ENCODE measurements at places on chromosomes 1 and 21. TPM values are rescaled to one million over a fixed set of nuclear protein-coding genes. Genes with fewer than 3 reads are reported as not detected.

- no peak for DNase-seq
These were observed 250.8 kb upstream of the KIAA0040 start for GRCh38 chr1:175443332-175443731.

- DNase-seq = no peak
These were observed 156.2 kb downstream of the AKT3 start for GRCh38 chr1:243693800-243694199.

GRCh38 chr1:65359888-65360287 is 50.5 kb downstream of the DNAJC6 start:
- no peak for DNase-seq

GRCh38 chr1:157678721-157679120 is 21.8 kb downstream of the FCRL3 start:
- DNase-seq = no peak

DNA sequence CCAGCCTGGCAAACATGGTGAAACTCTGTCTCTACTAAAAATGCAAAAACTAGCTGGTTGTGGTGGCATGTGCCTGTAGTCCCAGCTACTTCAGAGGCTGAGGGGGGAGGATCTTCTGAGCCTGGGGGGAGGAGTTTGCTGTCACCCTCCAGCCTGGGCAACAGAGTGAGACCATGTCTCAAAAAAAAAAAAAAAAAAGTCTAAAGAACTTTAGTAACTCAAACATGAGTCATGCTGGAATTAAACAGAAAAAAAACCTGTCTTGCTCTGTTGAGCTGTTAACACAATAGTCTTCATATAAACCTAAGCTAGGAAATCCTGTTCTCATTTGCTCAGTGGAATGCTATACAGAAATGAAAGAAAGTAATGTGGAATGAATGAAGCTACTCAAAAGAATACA is 16.7 kb upstream of the DISP1 start:
- DNase-seq = peak; percentile 61

The FAM110D gene
- total RNA-seq = 11.6 TPM

DNA sequence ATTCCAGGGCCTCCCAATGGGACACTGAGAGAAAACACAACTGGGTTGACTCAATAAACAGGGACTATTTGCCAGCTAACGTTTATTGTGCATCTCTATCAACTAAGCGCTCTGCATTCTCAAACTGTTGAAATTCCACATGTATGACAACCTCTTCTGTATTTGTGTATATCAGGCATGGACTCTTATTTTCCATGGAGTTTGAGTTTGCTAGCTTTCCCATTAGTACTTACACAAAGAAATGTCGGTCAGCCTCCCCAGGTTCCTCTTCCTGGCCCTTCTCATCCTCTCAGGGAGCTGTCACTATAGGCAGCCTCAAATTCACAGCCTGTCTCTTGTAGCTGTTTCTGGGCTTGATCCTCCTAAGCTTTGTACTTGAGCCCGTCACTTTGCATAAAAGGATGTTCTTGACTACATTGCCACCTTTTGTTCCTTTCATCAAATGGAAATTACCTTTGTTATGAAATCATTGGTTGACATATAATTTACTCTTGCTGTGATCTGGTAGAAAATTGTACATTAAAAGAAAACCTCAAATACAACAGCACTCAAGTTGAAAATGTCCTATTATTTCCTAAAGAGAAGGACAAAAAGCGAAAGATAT is 60.0 kb upstream of the NTPCR start:
- DNase-seq = no peak

The ACKR1 gene
- 0.17 TPM for total RNA-seq
